GM23248 (cell line): ENCODE measurements at places on chromosomes 16 and 17. TPM values are rescaled to one million over a fixed set of nuclear protein-coding genes. Genes with fewer than 3 reads are reported as not detected.

Gene LPO
- not detected in 2 replicates for total RNA-seq

Gene PRR11
- 5.9 and 6.4 TPM in 2 replicates for total RNA-seq

Gene KRTAP3-2
- not detected in 2 replicates for total RNA-seq

Gene MT2A
- total RNA-seq = 109 and 211 TPM in 2 replicates

Gene RMI2
- 8.5 and 20.6 TPM in 2 replicates for total RNA-seq

Gene CALCOCO2
- total RNA-seq = 40.9 and 60.6 TPM in 2 replicates

Gene ALOX15
- total RNA-seq = not detected in 2 replicates

Gene G6PC3
- 57.4 and 68.5 TPM in 2 replicates for total RNA-seq

Gene SYT17
- total RNA-seq = not detected in 2 replicates

Gene BICDL2
- 0.11 TPM in 1 of 2 replicates, not detected in the other for total RNA-seq

Gene CACNG5
- not detected in 2 replicates for total RNA-seq

Gene GOT2
- 40.3 and 46.5 TPM in 2 replicates for total RNA-seq

Gene ACSM3
- total RNA-seq = 0.65 and 2.1 TPM in 2 replicates

Gene PSMD11
- total RNA-seq = 44.2 and 47.2 TPM in 2 replicates

Gene ADAP2
- total RNA-seq = not detected in 2 replicates

Gene HCRT
- total RNA-seq = not detected in 2 replicates

Gene ADAD2
- total RNA-seq = not detected in 2 replicates

Gene CCNF
- total RNA-seq = 11.5 and 15.7 TPM in 2 replicates

Gene VAMP2
- 6.2 and 6.5 TPM in 2 replicates for total RNA-seq

Gene MPG
- 127 and 222 TPM in 2 replicates for total RNA-seq

Gene RUNDC3A
- 0.11 TPM in 1 of 2 replicates, not detected in the other for total RNA-seq

Gene RPS2
- total RNA-seq = 1,339 and 1,536 TPM in 2 replicates

Gene TUBB3
- total RNA-seq = 215 and 225 TPM in 2 replicates

Gene ZNF75A
- 17.2 and 29.1 TPM in 2 replicates for total RNA-seq

Gene HBA1
- not detected in 2 replicates for total RNA-seq

Gene NDUFAF8
- total RNA-seq = 17.2 and 53.1 TPM in 2 replicates

Gene STX8
- 40.7 and 70.8 TPM in 2 replicates for total RNA-seq

Gene IL17C
- not detected in 2 replicates for total RNA-seq

Gene ESRP2
- 0.32 TPM in 1 of 2 replicates, not detected in the other for total RNA-seq

Gene TMC8
- not detected in 2 replicates for total RNA-seq

Gene SSTR5
- not detected in 2 replicates for total RNA-seq

Gene PLXDC1
- total RNA-seq = not detected in 2 replicates

Gene ARL5C
- not detected in 2 replicates for total RNA-seq

Gene FBXL16
- total RNA-seq = 0.54 TPM in 1 of 2 replicates, not detected in the other

Gene ADAM11
- total RNA-seq = 0.22 and 0.63 TPM in 2 replicates

Gene DRG2
- total RNA-seq = 51.0 and 53.4 TPM in 2 replicates

Gene CCDC200
- not detected in 2 replicates for total RNA-seq

Gene DRC7
- total RNA-seq = not detected in 2 replicates

Gene OR1G1
- not detected in 2 replicates for total RNA-seq

Gene CBLN1
- total RNA-seq = not detected in 2 replicates

Gene ALOXE3
- under 0.01 TPM in 1 of 2 replicates, not detected in the other for total RNA-seq

Gene ATXN2L
- total RNA-seq = 37.2 and 43.1 TPM in 2 replicates

Gene ANKRD40CL
- not detected in 2 replicates for total RNA-seq

Gene BAHCC1
- 3.0 and 5.2 TPM in 2 replicates for total RNA-seq

Gene CASKIN2
- 6.2 and 9.2 TPM in 2 replicates for total RNA-seq

Gene TMEM132E
- total RNA-seq = 0.11 TPM in 1 of 2 replicates, not detected in the other

Gene TBC1D3K
- not detected in 2 replicates for total RNA-seq

Gene RGS11
- 2.4 and 7.0 TPM in 2 replicates for total RNA-seq

Gene ZDHHC1
- total RNA-seq = 9.6 and 10.9 TPM in 2 replicates

Gene CES3
- total RNA-seq = not detected in 2 replicates

Gene TBX4
- total RNA-seq = not detected in 2 replicates

Gene TTLL6
- total RNA-seq = not detected in 2 replicates

Gene POLDIP2
- total RNA-seq = 80.1 and 92.7 TPM in 2 replicates

Gene ASB16
- not detected in 2 replicates for total RNA-seq
